ENCODE measurements at places on chromosomes 12 and 14. TPM values are rescaled to one million over a fixed set of nuclear protein-coding genes. Genes with fewer than 3 reads are reported as not detected.

DNA sequence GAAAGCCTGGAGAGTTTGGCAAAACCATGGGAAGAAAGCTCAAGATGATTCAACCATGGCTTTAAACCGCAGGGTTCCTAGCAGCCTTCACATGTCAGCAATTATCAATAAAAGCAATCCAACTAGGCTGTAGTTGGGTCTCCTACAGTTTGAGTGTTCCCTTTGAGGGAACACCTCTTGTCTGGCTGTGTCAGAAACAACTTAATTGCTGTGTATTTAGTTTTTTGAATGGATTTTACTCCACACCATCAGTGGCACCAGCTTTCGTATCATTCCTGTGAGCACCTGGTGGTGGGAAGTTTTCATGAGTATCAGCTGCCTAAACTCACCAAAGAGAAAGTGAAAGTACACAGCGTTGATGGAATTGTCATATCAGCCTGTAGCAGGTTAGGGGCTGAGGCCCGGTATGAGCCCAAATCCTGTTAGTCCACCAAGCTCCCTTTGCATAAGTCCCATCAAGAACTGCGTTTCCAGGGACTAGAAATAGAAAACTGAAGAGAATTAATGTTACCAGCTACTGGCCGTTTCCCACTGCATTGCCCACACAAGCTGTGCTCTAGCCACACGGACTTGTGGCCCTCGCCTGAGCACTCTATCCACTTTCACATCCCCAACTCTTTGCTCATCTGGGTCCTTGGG lies 10.9 kb upstream of the IL26 start:
- DNase-seq = no peak

GRCh38 chr12:100820314-100820713 lies 25.7 kb downstream of the ANO4 start:
- no peak for DNase-seq

- no peak for DNase-seq
Observed at GRCh38 chr12:119825262-119825661, 51.9 kb downstream of the CIT start.

DNA sequence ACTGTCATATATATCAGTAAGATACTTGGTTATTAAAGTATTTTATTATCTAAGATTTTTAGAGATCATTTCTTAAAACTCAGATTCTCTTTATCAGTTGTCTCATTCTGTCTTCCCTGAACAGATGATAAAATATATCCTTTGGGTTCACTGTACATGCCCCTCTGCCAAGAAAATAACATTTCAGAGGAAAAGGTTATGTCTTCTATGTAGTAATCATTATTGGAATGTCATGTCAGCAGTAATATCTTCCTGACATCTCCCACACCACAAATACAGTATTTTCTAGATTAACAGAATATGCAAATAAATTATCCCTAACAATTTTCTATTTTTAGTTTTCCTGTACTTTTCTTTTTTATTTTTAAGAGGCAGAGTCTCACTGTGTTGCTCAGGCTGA lies 26.0 kb downstream of the BTBD7 start:
- no peak for DNase-seq

DNA sequence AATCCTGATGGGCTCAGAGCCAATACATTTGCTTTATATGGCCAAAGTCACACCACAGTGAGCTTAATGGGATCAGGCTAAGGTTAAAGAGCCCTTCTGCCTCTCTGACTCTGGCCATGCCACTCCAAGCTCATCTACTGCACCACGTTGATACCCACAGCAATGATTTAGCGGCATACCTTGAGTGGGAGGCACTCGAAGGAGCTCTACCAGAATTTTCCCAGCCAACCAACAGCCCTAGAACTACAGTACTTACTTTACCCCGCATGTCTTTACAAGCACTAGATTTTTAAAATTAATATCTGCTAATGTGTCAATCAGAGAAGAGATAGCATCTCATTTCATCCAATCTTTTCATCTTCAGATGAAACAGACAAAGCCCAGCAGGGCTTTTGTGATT lies 300.5 kb downstream of the GRIN2B start:
- DNase-seq = no peak

GRCh38 chr12:21509768-21510167 lies 8.2 kb downstream of the GOLT1B start:
- no peak for DNase-seq

DNA sequence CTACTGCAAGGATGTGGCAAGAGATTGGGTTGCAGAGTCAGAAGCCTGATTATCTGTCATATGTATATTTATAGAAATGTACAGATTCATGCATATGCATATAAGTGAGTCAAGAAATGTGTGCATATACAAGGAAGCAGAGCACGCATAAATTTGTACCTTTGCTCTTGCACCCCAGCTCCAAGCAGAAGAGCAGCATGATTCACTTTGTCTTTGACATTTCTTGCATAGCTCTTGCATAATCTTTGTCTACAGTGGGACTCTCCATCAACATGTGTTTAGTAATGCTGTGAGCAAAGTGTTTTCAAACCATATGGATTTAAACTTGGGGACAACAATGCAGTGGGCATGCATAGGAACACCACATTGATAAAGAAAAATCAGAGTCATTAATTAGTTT lies 330.7 kb upstream of the DCN start:
- no peak for DNase-seq

DNA sequence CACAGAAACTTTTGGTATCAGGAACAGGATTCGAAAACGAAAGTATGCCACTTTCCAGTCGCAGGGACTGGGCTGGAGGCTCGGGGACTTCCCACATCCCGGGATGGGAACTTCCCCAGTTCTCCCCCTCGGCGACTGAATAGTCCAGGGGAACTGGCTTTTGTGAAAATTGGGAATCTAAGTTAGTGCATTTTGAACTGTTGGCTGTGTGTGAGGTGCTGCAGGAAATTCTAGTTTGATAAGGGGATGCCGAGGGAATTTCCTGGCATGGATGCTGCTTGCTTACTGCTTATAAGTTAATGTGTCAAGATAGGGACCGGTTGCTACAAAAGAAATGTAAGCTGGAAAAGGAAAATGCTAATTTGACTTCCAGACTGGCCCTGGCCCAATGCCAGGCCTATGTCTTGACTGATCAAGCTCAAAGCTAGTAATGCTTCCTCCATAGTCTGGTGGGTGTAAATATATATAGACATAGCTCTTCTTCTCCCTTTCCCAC lies 73.4 kb upstream of the EIF5 start:
- no peak for DNase-seq

DNA sequence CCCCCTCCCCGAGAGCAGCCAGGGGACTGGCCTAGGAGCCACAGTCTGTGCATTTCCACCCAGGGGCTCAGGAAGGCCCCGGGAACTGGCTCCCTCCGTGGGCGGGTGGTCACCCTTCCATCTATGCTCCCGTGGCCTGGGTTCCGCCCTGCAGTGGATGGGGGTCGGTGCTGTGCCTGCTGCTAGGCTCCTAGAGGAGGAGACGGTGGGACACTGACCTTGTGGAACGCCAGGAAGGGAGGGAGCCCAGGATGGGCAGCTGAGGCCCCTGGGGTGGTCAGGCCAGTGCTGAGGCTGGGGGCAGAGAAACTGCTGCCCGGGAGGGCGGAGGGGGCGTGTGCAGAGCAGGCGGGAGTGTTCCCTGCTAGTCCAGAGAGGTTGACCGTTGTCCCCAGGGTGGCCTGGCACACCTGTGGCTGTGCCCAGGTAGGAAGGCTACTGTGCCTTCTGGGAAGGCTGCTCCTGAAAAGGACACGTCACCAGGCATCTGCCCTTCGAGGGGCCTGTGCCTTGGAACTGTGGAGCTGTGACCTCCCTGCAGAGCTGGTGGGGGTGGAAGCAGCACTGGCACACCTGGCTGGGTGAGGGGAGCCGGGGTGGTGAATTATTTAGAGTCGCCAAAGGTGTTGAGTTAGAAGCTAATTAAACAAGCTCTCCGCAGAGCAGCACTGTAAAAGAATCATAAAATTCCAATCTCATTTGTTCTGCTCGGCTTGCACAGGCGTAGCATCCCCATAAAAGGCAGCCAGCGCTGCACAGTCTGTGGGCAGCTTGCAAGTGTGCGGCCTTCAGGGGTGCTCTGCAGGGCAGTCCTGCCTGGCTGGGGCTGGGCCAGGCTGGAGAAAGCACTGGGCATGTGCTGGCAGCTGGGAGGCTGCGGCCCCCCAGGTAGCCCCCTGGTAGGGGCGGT lies 145.1 kb downstream of the KIF26A start:
- DNase-seq = no peak

DNA sequence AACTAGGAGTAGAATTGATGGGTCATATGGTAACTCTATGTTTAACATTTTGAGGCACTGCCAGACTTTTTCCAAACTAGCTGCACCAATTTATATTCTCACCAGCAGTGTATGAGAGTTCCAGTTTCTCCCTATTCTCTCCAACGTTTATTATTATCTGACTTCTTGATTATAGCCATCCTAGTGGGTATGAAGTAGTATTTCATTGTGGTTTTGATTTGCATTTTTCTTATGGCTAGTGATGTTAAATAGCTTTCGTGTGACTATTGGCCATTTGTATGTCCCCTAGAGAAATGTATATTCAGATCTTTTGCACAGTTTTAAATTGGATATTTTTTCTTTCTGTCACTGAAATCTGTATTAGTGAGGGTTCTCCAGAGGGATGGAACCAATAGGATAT lies 37.8 kb downstream of the HELB start:
- no peak for DNase-seq

GRCh38 chr12:94855853-94856252 lies 147.6 kb downstream of the NDUFA12 start:
- no peak for DNase-seq

- DNase-seq = no peak
Observed at GRCh38 chr14:101624536-101624935, 63.2 kb downstream of the DIO3 start.

DNA sequence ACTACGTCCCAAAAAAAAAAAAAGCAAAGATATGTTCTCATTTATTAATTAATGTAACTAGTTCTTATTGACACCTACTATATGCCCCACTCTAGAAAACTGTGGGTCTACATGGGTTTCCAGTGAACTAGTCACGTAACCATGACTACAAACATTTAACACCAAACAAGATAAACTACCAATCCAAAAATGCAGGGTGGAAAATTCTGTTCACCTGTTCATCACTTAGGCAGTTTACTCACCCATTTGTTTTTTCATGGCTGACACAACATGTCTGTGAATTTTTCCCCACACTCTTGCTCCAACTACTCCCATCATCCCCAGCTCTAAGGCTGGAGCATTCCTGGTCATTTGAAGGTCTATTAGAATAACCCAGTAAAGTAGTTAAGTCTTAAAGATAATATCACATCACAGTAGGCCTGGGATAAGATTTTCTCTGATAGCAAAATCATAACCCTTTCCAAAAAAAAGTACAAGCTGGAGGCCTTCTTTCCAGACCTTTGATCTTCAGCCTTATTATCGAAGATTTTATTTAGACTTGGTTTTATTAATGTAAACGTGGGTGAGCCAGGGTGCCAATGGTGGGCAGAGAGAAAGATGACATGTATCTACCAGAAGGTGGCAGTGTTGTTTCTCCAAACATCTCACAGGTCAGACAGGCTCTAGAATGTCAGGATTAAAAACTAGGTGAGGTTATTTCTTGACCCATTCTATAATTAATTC lies 61.6 kb upstream of the DAAM1 start:
- no peak for DNase-seq

DNA sequence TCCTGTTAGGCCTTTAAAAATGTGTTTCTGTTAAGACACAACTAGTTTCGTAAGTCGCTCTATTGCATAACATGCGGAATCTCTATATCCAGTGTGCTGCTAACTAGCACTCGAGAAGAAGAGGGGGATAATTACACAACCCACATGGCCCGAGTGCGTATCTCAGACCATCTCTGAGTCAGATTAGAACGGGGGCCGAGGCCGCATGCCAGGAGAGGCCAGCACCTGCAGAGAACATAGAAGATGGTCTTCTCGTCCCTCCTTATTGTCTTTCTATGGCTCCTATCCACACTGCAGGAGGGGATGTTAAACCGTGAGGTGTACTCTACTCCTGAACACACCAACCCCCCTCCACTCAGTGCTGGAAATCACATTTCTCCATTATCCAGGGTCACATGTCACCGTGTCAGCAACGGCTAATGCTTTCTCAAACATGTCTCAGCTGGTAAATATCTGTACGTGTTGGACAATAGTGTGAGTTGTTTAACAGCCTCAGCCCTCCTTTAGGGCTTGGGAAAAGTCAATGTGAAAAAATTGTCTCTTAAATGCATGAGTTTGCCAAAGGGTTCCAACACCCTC lies 56.3 kb downstream of the CCDC88C start:
- DNase-seq = no peak

GRCh38 chr12:124722878-124723277 lies 140.8 kb downstream of the SCARB1 start:
- DNase-seq = no peak

- peak; percentile 7 for DNase-seq
Observed at GRCh38 chr14:31208546-31209424, 1.2 kb upstream of the HECTD1 start.

GRCh38 chr14:75499084-75499875 lies 23.0 kb upstream of the BATF start:
- no peak for DNase-seq

GRCh38 chr14:99309220-99309766 lies 37.3 kb upstream of the BCL11B start:
- no peak for DNase-seq

GRCh38 chr12:123516216-123516780 lies 17.2 kb downstream of the RILPL1 start:
- no peak for DNase-seq

DNA sequence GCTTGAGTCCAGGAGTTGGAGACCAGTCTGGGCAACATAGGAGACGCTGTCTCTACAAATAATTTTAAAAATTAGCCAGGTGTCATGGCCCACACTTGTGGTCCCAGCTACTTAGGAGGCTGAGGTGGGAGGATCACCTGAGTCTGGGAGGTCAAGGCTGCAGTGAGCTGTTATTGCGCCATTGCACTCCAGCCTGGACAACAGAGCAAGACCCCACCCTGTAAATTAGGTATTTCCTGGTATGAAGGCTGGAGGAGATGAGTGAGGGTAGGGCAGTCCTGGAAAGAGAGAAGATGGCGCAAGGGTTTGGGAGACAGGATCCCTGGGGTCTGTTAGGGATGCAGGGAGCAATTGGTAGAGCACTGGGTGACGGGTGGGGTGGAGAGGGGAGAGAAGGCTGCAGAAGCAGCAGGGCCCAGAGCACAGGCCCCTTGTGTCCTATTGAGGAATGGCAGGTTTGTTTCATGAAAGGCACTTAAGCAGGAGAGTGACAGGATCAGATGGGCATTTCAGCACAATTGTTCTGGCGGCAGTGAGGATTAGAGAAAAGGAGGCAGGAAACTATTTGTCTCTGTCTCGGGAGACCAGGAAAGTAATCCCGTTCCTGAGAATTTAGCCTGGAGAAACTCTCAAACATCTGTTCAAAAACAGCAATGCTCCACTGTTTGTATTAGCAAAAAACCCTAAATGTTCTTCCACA lies 47.2 kb upstream of the KTN1 start:
- no peak for DNase-seq

DNA sequence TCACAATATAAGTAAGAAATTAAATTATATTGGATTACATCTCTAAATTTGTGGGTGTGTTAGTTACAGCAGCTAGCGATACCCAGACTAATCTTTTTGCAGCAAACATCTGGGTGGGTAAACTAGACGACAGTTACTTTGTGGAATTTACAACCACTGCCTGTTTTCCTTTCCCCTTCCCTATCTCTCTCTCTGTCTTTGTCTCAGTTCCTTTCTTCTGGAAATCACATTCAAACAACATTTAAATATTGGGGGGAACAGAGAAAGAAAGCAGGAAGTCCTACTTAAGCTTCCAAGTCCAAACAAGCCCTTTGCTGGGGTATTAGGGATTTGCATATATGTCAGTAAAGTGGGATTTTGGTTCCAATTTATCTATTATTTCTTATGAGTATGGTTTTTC lies 97.6 kb downstream of the WIF1 start:
- no peak for DNase-seq

Gene GNB3
- 0.90 TPM for total RNA-seq

Gene RTN1
- total RNA-seq = not detected

Gene RASSF3
- total RNA-seq = 47.6 TPM

Gene TMPRSS12
- total RNA-seq = not detected

Gene ANO4
- total RNA-seq = not detected

Gene KCNH3
- 1.6 TPM for total RNA-seq

Gene OR4K1
- total RNA-seq = not detected

Measured in activated T-cell treated with anti-CD3 and anti-CD28 coated beads, Interleukin-2, amount 50 U/mL, for 4 hours (primary cell).